ENCODE measurements at places on chromosomes 11 and 22. TPM values are rescaled to one million over a fixed set of nuclear protein-coding genes. Genes with fewer than 3 reads are reported as not detected.

GRCh38 chr11:74288161-74288560 is 23.3 kb downstream of the P4HA3 start:
- H3K36me3 ChIP-seq = peaks cover 1% of the 10 kb centered on the region
- H3K27me3 ChIP-seq = no peaks in the 10 kb centered on the region
- no peak overlapping the region for H3K27ac ChIP-seq
- DNase-seq = no peak
- peaks cover 10% of the 10 kb centered on the region for H3K4me1 ChIP-seq

- H3K4me3 ChIP-seq = no peak within 1 kb of the TSS
- H3K4me1 ChIP-seq = peaks cover 1% of the 10 kb centered on the region
- H3K27ac ChIP-seq = no peak within 1 kb of the TSS
- H3K27me3 ChIP-seq = peaks cover 8% of the 10 kb centered on the region
These were observed at the start of gene CCDC89 for GRCh38 chr11:85685820-85686459. Gene CCDC89, minus strand, starts transcription at chr11:85686195. Its CDS starts 65 bp downstream, at chr11:85686130.

- no peaks in the 10 kb centered on the region for H3K27me3 ChIP-seq
- no peak overlapping the region for H3K4me3 ChIP-seq
- H3K27ac ChIP-seq = no peak overlapping the region
- H3K4me1 ChIP-seq = no peaks in the 10 kb centered on the region
These were observed 62.6 kb downstream of the POLD3 start for GRCh38 chr11:74654976-74655375.

GRCh38 chr11:14793546-14793945 is 98.5 kb downstream of the CYP2R1 start:
- H3K27ac ChIP-seq = no peak overlapping the region
- no peaks in the 10 kb centered on the region for H3K36me3 ChIP-seq
- no peak overlapping the region for H3K4me3 ChIP-seq

DNA sequence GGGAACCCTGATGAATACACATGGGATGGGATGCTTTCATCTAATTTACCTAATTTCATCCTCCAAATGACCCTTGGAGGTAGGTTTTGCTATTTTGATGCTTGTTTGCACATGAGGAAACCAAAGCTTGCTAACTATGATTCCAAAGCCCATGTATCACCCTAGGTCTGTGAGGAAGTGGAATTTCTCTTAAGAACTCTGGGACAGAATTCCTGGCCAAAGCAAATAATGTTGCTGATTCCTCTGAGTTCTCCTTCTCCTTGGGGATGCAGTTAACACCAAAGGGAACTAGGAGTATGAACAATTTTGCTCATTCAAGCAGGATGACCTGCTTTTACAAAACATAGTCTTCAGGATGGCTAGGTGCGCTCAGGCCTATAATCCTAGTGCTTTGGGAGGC is 80.0 kb downstream of the KCNC1 start:
- no peaks in the 10 kb centered on the region for H3K36me3 ChIP-seq
- H3K4me3 ChIP-seq = no peak overlapping the region
- H3K27ac ChIP-seq = no peak overlapping the region
- no peaks in the 10 kb centered on the region for H3K4me1 ChIP-seq

DNA sequence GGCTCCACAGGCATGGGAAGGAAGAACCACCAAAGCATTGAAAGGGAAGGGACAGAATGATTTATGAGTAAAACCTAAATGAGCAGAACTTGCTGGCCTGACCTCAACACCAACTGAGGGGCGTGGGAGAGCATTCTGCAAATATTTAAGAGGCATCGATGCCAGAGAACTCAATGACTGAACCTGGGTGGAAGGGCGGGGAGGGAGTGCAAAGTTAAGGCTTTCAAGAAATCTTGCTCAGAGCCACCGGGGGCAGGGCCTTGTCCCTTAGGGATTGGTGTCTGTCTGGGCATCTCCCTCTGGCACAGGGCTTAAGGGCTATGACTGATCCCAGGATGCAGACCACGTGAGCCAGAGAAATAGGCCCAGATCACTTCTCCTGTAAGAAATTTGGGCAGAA is 137.1 kb downstream of the ADAMTS15 start:
- H3K27ac ChIP-seq = peak overlapping the region; percentile 54
- peaks cover 36% of the 10 kb centered on the region for H3K4me1 ChIP-seq
- H3K36me3 ChIP-seq = no peaks in the 10 kb centered on the region
- peak; percentile 40 for DNase-seq

GRCh38 chr22:35567351-35568141 is 26.9 kb downstream of the RASD2 start:
- no peak overlapping the region for H3K27ac ChIP-seq
- peaks cover 23% of the 10 kb centered on the region for H3K27me3 ChIP-seq
- peaks cover 17% of the 10 kb centered on the region for H3K4me1 ChIP-seq
- DNase-seq = no peak
- no peaks in the 10 kb centered on the region for H3K36me3 ChIP-seq
- no peak overlapping the region for H3K4me3 ChIP-seq

DNA sequence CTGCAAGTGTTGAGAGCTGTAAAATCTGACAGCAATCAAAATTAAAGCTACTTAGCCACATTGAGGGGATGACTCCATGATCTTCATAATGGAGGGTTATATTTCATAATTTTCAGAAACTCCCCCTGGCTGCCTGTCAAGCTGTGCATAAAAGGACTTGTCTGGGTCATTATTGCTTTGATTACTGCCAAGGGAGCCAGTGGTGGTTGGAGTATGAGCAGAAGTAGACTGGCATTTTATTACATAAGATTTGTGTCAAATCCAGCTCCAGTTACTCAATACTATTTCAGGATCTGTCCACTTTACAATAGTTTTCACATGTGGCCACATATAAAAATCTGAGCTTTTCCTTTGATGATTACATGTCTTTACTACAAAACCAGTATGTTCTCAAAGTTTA is 108.9 kb upstream of the SLC5A12 start:
- peaks cover 4% of the 10 kb centered on the region for H3K36me3 ChIP-seq
- no peak overlapping the region for H3K4me3 ChIP-seq
- no peak for DNase-seq
- no peak overlapping the region for H3K27ac ChIP-seq

- no peaks in the 10 kb centered on the region for H3K27me3 ChIP-seq
- H3K4me3 ChIP-seq = no peak overlapping the region
- no peak overlapping the region for H3K27ac ChIP-seq
- H3K36me3 ChIP-seq = peaks cover 6% of the 10 kb centered on the region
- DNase-seq = no peak
These were observed 263.8 kb upstream of the NARS2 start for GRCh38 chr11:78838417-78838816.

GRCh38 chr11:48114740-48115139 is 101.9 kb upstream of the OR4B1 start:
- H3K27ac ChIP-seq = no peak overlapping the region
- no peaks in the 10 kb centered on the region for H3K27me3 ChIP-seq
- DNase-seq = no peak
- peaks cover 19% of the 10 kb centered on the region for H3K36me3 ChIP-seq
- H3K4me3 ChIP-seq = no peak overlapping the region

DNA sequence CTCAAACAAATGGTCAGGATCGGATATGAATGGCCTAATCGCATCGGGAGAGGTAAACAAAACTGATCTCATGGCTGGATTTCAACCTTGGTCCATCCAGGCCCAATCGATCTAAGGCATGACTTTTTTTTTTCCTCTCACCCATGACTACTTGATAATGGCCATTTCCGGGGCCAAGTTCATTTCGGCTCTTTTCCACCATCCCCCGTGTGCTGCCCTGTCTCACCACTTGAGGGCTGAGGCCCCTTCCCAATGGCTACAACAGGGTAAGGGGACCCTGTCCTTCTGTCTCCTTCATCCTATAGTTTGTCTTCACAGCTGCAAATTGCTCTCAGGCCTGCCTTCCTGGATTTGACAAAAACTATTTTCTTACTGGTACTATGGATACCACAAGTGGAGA is 26.7 kb downstream of the GRAP2 start:
- H3K27ac ChIP-seq = no peak overlapping the region
- DNase-seq = no peak
- no peaks in the 10 kb centered on the region for H3K36me3 ChIP-seq
- peaks cover 29% of the 10 kb centered on the region for H3K27me3 ChIP-seq
- no peak overlapping the region for H3K4me3 ChIP-seq

DNA sequence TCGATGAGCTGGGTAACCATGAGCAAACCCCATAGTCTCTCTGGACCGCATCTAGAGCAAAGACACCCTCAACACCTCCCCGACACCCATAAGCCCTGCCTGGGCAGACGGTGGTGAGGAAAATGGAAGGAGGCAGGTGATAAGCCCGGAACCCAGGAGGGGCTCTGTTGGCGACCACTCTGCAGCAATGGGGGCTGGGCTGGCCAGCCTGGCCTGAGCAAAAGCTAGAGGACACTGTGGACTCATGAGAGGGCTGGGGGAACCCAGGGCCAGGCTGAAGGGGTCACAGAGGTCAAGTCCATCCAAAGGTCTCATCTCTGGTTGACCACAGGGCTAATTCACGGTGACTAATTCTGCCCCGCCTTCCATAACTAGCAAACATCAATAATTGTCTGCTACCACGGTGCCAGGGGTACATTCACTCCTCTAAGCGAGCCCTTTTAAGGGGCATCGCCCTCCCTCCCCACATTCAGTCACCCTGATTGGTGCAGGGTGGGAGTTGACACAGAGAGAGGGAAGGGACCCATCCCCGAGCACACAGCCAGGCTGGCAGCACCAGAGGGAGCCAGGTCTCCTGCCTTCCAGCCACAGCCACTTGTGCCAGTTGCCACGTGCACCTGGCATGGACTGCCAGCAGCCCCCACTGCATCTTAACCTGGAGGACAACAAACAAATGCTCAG is 4.0 kb downstream of the PYGM start:
- H3K27me3 ChIP-seq = no peaks in the 10 kb centered on the region
- no peak overlapping the region for H3K27ac ChIP-seq
- no peak overlapping the region for H3K4me3 ChIP-seq
- H3K4me1 ChIP-seq = peaks cover 18% of the 10 kb centered on the region
- no peak for DNase-seq

GRCh38 chr11:119749006-119749565 is 20.1 kb upstream of the NECTIN1 start:
- H3K4me3 ChIP-seq = no peak overlapping the region
- no peaks in the 10 kb centered on the region for H3K36me3 ChIP-seq
- peaks cover 47% of the 10 kb centered on the region for H3K27me3 ChIP-seq
- DNase-seq = no peak
- H3K27ac ChIP-seq = no peak overlapping the region

GRCh38 chr11:28504555-28505110 is 396.4 kb downstream of the METTL15 start:
- H3K27me3 ChIP-seq = no peaks in the 10 kb centered on the region
- no peak for DNase-seq
- H3K4me3 ChIP-seq = no peak overlapping the region
- no peaks in the 10 kb centered on the region for H3K4me1 ChIP-seq

DNA sequence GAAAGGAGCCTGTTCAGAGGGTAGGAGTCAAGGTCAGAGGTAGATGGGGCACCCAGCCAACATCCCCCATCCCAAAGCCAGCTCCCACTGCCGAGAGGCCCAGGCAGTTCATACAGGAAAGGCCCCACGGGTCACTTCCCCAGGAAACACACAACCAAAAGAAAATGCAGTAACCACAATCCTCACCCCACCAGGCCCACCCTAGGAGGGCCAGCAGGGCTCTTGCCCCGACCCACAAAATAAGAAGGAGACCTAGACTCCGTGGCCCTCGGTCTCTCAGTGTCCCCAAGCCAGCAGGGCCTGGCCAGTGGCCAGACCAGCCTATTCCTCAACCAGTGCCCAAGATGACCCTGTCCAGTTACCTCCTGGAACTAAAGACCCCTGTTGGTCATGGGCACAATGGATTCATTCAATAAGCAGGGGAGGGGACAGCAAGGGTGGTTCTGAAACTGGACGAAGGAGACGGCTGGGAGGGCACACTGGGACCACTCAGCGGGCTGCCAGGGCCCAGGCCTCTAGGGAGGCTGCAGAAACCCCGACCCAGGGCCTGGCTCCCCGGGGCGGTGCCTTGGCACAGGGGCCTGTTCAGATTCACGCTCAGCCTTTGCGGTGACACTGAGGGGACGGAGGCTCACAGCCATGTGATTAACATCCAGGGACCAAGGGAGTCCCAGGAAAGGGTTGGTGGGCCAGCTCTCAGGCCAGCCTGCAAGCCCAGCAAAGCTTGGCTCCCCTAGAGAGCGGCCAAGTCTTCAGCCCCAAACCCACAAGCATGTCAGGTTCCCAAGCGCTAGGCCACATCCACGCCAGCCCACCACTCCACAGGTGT is 5.5 kb downstream of the RAB3IL1 start:
- no peak overlapping the region for H3K4me3 ChIP-seq
- H3K36me3 ChIP-seq = peaks cover 4% of the 10 kb centered on the region
- no peaks in the 10 kb centered on the region for H3K27me3 ChIP-seq
- H3K4me1 ChIP-seq = peaks cover 34% of the 10 kb centered on the region

DNA sequence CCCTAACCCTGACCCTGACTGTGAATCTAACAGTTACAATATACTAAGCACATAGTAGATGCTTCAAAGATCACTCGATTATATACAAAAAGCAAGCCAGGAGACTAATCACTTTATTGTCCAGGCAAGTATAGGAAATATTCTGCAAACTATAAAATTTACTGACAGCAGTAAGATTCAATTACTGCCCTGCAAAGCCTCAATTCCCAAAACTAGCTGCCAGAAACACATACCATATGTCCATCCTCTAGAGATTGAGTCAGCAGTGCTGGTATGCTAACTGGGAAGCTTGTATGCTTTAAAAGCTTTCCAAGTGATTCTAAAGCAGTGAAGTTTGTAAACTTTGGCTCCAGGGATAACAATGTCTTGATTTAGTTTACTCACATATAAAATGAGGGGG is 26.1 kb downstream of the CSTF3 start:
- DNase-seq = no peak
- no peaks in the 10 kb centered on the region for H3K27me3 ChIP-seq
- H3K27ac ChIP-seq = peak overlapping the region; percentile 61
- peaks cover 26% of the 10 kb centered on the region for H3K4me1 ChIP-seq
- no peak overlapping the region for H3K4me3 ChIP-seq

- no peak overlapping the region for H3K27ac ChIP-seq
- peaks cover 38% of the 10 kb centered on the region for H3K27me3 ChIP-seq
- H3K4me1 ChIP-seq = no peaks in the 10 kb centered on the region
- no peak overlapping the region for H3K4me3 ChIP-seq
- H3K36me3 ChIP-seq = no peaks in the 10 kb centered on the region
These were observed 71.7 kb downstream of the FDX1 start for GRCh38 chr11:110501428-110501827.

ARFIP2 gene
- total RNA-seq = 64.6 TPM

PGA5 gene
- total RNA-seq = not detected

MMP13 gene
- 0.21 TPM for total RNA-seq

MAP6 gene
- total RNA-seq = 3.0 TPM

HBD gene
- total RNA-seq = not detected

MS4A7 gene
- total RNA-seq = not detected

P2RX3 gene
- not detected for total RNA-seq

OR56A1 gene
- total RNA-seq = not detected

CYP2D6 gene
- 1.4 TPM for total RNA-seq

TENM4 gene
- total RNA-seq = 74.1 TPM

CATSPER1 gene
- 0.54 TPM for total RNA-seq

MOGAT2 gene
- not detected for total RNA-seq

CREB3L1 gene
- 78.6 TPM for total RNA-seq

KDM4E gene
- total RNA-seq = not detected

APOL1 gene
- total RNA-seq = 16.2 TPM

Data from osteocyte (in vitro differentiated cells).